ENCODE measurements at places on chromosomes 4 and X.

DNA sequence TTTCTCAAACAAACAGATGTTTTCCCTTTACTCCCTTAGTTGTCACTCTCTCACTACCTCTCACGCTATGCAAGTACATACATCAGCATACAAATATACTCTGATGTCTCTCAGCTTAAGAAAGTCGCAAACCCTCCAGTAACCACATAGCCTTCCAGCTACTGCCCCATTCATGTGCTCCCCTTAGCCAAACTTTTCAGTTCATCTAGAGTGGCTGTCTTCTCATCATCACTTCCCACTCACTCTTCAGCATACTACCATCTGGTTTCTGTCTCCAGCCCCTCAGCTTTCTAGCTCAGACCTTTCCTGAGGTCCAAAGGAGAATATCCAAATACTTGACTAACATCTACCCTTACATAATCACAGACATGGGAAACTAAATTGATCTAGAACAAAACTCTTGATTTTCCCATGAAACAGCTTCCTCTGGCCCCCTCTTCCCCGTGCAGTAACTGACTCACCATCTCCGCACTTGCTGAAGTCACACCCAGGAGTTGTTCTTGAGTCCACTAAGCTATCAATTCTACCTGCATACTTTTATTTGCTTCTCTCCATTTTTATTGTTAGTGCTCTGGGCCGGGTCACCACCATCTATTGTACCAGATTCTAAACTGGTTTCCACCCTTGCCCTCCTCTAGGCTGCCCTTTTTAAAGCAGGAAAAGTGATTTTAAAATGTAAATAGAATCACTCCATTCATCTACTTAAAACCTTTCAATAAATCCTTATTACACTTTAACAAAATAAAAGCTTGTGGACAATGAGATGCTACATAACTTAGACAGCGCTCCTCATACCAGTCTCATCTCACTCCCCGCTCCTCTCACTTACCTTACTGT lies 57.2 kb downstream of the CASP6 start:
- DNase-seq = no peak

- DNase-seq = no peak
These were observed 135.4 kb upstream of the NKX1-1 start for GRCh38 chr4:1541449-1542225.

DNA sequence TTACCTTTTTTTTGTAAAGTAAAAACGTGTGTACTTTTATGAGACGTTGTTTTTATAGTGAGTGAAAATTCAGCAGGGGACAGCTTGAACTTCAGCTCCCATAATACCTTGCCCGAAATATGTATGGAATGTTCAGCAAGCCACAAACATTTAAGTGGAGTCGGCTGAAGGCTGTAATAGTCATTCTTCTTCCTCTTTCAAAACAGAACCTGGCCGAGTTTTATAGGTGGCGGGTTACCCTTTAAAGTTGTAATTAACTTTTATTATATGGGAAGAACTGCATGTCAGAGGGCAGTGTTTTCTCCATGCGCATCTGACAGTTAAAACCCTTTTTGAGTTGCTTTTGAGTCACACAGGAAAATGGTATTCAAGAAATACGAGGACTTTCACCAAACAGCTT lies 50.7 kb downstream of the CLDN34 start:
- DNase-seq = no peak

GRCh38 chr4:5300283-5300682 lies 249.0 kb downstream of the STK32B start:
- no peak for DNase-seq
